K562 (cell line): ENCODE measurements at places on chromosomes 2 and 18. TPM values are rescaled to one million over a fixed set of nuclear protein-coding genes. Genes with fewer than 3 reads are reported as not detected.

The CD302 gene
- total RNA-seq = 0.07 and 0.11 TPM in 2 replicates

The SCN3A gene
- total RNA-seq = not detected in 2 replicates

GRCh38 chr2:56313500-56313921 is 129.7 kb downstream of the CCDC85A start:
- H3K27me3 ChIP-seq = no peaks in the 10 kb centered on the region
- H3K27ac ChIP-seq = no peak overlapping the region
- H3K4me1 ChIP-seq = no peaks in the 10 kb centered on the region
- no peak overlapping the region for H3K4me3 ChIP-seq

The SAG gene
- 0.64 TPM in 1 of 2 replicates, not detected in the other for total RNA-seq

The LHCGR gene
- not detected in 2 replicates for total RNA-seq

GRCh38 chr2:204019572-204020501 is 83.3 kb downstream of the ICOS start:
- DNase-seq = no peak
- H3K27ac ChIP-seq = no peak overlapping the region
- H3K4me1 ChIP-seq = no peaks in the 10 kb centered on the region

GRCh38 chr2:46216213-46216612 is 81.0 kb upstream of the EPAS1 start:
- no peak for DNase-seq
- no peaks in the 10 kb centered on the region for H3K4me1 ChIP-seq
- H3K4me3 ChIP-seq = no peak overlapping the region
- H3K27me3 ChIP-seq = no peaks in the 10 kb centered on the region; the same call in 2 of the 3 replicates

- no peaks in the 10 kb centered on the region for H3K27me3 ChIP-seq
- no peak overlapping the region for H3K4me3 ChIP-seq
- no peak overlapping the region for H3K27ac ChIP-seq
- no peaks in the 10 kb centered on the region for H3K36me3 ChIP-seq
- DNase-seq = no peak
Measured at GRCh38 chr2:190720691-190721090, 71.8 kb downstream of the NAB1 start.

DNA sequence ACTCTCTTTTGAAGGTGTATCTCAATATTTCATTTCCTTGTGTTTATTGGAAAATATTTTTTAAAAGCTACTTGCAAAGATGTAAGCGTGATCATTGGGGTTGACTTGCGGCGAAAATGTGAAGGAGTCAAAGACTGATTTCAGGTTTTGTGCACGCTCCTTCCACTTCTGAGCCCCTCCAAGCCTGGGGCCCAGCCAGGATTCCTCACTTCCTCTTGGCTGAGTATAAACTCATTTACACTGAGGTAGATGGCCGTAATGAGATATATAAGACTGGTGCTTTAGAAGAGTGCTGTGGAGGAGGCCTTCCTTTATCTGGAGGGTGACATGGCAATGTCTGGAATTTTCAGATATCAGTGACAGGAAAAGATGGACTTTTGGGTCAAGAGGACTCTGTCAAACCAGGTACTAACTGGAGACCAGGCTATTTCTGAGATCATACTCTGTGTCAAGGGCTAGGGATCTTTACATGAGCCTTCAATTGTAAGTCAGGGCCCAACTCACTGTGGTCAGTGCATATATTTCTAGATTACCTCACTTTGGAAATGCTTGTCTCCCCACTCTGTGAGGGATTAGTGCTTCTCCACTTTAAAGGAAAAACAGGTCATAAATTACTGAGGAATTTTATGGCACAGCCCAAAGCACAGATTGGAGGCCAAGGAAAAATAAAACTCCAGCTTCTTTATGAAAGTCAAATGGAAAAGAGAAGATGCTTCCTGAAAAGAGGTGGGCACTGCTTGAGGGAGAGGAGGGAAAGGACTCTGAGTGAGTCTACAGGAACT is 22.8 kb downstream of the PRKCE start:
- no peaks in the 10 kb centered on the region for H3K36me3 ChIP-seq
- H3K27me3 ChIP-seq = peaks cover 11% of the 10 kb centered on the region; the same call in 1 of the 3 replicates
- H3K27ac ChIP-seq = no peak overlapping the region

The HOXD3 gene
- not detected in 2 replicates for total RNA-seq

GRCh38 chr2:75466708-75467311 is 93.9 kb downstream of the EVA1A start:
- peak; percentile 68 for DNase-seq
- H3K27ac ChIP-seq = no peak overlapping the region
- no peaks in the 10 kb centered on the region for H3K27me3 ChIP-seq
- no peaks in the 10 kb centered on the region for H3K4me1 ChIP-seq
- no peaks in the 10 kb centered on the region for H3K36me3 ChIP-seq

The AQP4 gene
- total RNA-seq = 0.18 and 0.31 TPM in 2 replicates

- no peaks in the 10 kb centered on the region for H3K36me3 ChIP-seq
- peak overlapping the region; percentile 46 for H3K4me3 ChIP-seq
- no peak overlapping the region for H3K27ac ChIP-seq
- no peak for DNase-seq
Measured at GRCh38 chr2:236166796-236167296, 1.3 kb downstream of the GBX2 start.

The SDC1 gene
- 2.7 TPM in 2 replicates for total RNA-seq

The GPR148 gene
- total RNA-seq = not detected in 2 replicates

DNA sequence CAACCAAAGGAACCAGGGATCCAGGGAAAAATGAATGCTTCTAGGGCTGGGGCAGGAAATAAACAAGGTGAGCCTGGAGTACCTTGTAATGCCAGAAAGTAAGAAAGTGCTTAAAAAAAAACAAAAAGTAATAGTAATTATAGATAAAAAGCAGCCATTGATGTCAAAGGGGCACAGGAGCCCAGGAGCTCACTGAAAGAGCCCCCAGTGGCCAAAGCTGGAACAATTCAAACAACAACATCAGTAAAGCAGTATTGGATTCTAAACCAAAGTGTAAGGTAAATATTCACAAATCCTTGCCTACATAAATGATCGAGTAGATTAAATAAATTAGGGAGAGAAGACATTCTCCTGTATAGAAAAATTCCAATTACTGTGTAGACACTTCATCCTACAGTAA is 114.3 kb upstream of the ARL4C start:
- no peaks in the 10 kb centered on the region; the same call in 2 of the 3 replicates for H3K27me3 ChIP-seq
- DNase-seq = no peak
- H3K27ac ChIP-seq = no peak overlapping the region
- H3K4me3 ChIP-seq = no peak overlapping the region
- no peaks in the 10 kb centered on the region for H3K36me3 ChIP-seq

- H3K27ac ChIP-seq = no peak overlapping the region
- H3K4me1 ChIP-seq = no peaks in the 10 kb centered on the region
- no peaks in the 10 kb centered on the region for H3K36me3 ChIP-seq
- no peak overlapping the region for H3K4me3 ChIP-seq
Measured at GRCh38 chr2:77294474-77294873, 227.7 kb downstream of the LRRTM4 start.

The IL1F10 gene
- not detected in 2 replicates for total RNA-seq

- H3K4me3 ChIP-seq = no peak overlapping the region
- no peak overlapping the region for H3K27ac ChIP-seq
- DNase-seq = no peak
- peaks cover 6% of the 10 kb centered on the region for H3K27me3 ChIP-seq
Measured at GRCh38 chr18:23716966-23717365, 27.7 kb downstream of the LAMA3 start.

GRCh38 chr2:83233326-83233725 is 1225.8 kb downstream of the SUCLG1 start:
- H3K4me3 ChIP-seq = no peak overlapping the region
- no peaks in the 10 kb centered on the region for H3K27me3 ChIP-seq
- no peak overlapping the region for H3K27ac ChIP-seq
- DNase-seq = no peak
- no peaks in the 10 kb centered on the region for H3K36me3 ChIP-seq
- H3K4me1 ChIP-seq = no peaks in the 10 kb centered on the region

- no peaks in the 10 kb centered on the region for H3K36me3 ChIP-seq
- H3K27me3 ChIP-seq = no peaks in the 10 kb centered on the region
- H3K27ac ChIP-seq = no peak overlapping the region
- H3K4me3 ChIP-seq = no peak overlapping the region
- DNase-seq = no peak
Measured at GRCh38 chr2:184765112-184765895, 167.0 kb downstream of the ZNF804A start.

The CFAP65 gene
- total RNA-seq = not detected in 2 replicates

The LIMS3 gene
- 0.74 and 1.8 TPM in 2 replicates for total RNA-seq

The CFC1 gene
- total RNA-seq = not detected in 2 replicates

The OTOS gene
- total RNA-seq = not detected in 2 replicates

DNA sequence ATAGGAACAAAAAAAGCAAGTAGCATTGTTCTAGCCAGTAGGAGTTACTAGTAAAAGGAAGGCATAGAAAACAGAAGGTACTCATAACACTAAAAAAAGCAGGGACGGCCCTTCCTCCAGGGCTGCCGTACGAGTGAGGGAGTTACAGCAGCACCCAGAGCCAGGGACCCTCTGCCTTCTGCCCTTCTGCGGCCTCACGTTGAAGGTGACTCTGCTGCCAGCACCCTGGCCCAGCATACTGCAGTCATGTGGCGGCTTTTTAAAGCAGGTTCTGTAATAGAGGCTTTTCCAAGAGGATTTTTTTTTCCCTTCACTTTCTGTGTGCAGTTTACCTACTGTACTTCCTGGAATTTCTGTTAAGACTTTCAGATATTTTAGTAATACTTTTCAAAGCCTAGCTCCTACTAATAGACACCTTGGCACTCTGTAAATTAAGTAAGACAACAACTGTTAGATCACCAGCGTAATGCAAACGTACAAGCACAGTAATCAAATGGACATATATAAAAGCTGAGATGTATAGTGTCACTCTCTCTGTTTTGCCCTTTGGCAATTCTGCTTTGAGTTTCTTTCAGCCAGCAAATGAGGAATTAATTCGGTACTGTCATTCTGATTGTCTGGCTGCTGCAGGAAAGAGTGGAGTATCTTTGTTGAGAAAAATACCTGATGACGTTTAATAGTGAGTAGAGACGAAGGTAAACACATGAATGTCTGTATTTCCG is 161.5 kb downstream of the PTGR3 start:
- H3K27ac ChIP-seq = no peak overlapping the region
- H3K36me3 ChIP-seq = no peaks in the 10 kb centered on the region
- H3K27me3 ChIP-seq = no peaks in the 10 kb centered on the region
- no peak overlapping the region for H3K4me3 ChIP-seq
- no peak for DNase-seq

DNA sequence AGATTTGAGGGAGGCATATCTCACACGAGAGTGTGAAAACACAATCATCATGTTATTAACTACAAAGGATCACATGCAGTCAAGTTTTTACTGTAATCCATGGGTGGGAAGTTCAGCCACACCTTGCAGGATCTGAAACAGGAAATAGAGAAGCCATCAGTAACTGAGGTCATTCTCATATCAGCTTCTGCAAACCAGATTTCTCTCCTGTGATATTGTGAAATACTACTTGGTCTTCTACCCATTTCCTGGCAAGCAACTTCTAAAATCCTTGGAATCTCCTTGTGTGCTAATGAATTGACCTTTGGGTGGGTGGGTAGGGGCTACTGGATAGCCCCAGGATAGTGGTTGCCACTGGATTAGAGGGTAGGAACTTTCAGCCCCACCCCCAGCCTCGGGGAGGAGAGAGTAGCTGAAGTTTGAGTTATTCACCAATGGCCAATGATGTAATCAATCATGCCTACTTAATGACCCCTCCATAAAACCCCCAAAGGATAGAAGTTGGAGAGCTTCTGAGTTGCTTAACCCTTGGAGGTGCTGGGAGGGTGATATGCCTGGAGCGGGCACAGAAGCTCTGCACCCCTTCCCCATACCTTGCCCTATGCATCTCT is 25.6 kb upstream of the TGIF1 start:
- no peaks in the 10 kb centered on the region for H3K36me3 ChIP-seq
- no peak for DNase-seq
- peaks cover 7% of the 10 kb centered on the region; the same call in 2 of the 3 replicates for H3K4me1 ChIP-seq

The NTSR2 gene
- total RNA-seq = not detected in 2 replicates

GRCh38 chr2:2188941-2189340 is 142.1 kb downstream of the MYT1L start:
- H3K4me1 ChIP-seq = no peaks in the 10 kb centered on the region
- H3K4me3 ChIP-seq = no peak overlapping the region
- H3K27me3 ChIP-seq = peaks cover 12% of the 10 kb centered on the region
- no peak for DNase-seq

GRCh38 chr2:176484838-176485237 is 215.6 kb downstream of the MTX2 start:
- DNase-seq = no peak
- no peak overlapping the region for H3K4me3 ChIP-seq
- H3K4me1 ChIP-seq = no peaks in the 10 kb centered on the region

DNA sequence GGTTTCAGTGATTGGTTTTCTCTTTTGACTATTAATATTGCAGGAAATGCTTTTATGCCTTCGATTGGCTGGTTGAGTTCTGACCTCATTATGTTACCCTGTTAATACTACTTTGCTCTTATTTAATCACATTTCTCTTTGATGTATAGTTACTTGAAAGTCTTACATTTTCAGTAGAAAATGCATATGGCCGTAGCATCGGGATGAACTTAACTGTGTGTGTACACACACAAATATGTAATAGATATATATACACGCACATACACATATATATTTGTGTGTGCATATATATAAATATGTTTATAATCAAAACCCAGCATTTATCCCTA is 1.6 kb downstream of the EPC2 start:
- peak overlapping the region; percentile 57; the same call in 2 of the 3 replicates for H3K27ac ChIP-seq
- DNase-seq = no peak
- peak overlapping the region; percentile 82 for H3K4me3 ChIP-seq
- H3K27me3 ChIP-seq = no peaks in the 10 kb centered on the region; the same call in 2 of the 3 replicates

The FBXO48 gene
- total RNA-seq = 0.64 and 0.65 TPM in 2 replicates

- H3K4me3 ChIP-seq = peak overlapping the region; percentile 68
- peak overlapping the region; percentile 89 for H3K27ac ChIP-seq
- H3K4me1 ChIP-seq = peaks cover 19% of the 10 kb centered on the region
Measured at GRCh38 chr2:64018701-64019082, 536 bp downstream of the VPS54 start.

DNA sequence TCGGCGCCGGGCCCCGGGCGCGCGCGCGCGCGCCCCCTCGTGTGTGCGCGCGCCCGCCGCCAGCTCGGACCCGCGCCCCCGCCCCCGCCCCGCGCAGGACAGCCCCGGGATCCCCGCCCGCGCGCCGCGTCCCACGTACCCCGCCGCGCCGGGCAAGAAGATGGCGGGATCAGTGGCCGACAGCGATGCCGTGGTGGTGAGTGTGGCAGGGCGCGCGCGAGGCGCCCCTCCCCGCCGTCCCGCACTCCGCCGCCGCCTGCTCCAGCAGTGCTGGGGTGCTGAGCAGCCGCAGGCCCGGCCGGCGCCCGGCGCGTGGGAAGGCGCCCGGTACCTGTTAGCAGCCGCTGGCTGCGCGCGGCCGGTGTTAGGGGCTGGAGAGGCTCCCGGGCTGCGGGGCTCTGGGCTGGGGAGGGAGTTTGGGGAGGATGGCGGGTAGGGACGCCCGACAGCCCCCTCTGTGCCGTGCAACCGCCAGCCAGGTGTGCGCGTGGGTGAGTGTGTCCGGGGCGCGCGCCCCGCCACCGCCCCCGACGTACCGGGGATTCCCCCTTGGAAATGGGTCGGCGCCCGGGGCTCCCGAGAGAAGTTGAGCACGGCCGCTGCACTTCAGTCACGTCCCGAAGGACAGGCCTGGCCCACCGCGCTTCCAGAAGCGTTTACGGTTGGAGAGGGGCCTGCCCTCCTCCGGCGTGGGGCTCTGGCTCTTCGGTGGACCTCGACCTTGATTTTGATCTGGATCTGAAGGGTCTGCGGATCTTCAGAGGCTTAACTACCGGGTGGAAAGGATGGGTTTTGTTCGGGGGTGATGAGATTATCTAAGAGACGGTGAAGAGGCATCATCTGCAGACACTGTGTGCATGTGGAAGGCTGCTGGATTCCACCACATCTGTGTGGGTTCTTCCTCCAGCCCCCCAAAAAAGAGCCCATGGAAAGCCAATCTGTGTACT is 697 bp downstream of the LGALSL start:
- peak overlapping the region; percentile 42 for H3K4me3 ChIP-seq
- no peak overlapping the region for H3K27ac ChIP-seq
- H3K4me1 ChIP-seq = peaks cover 14% of the 10 kb centered on the region
- no peaks in the 10 kb centered on the region for H3K36me3 ChIP-seq

GRCh38 chr18:11051462-11051861 is 97.9 kb downstream of the PIEZO2 start:
- H3K36me3 ChIP-seq = no peaks in the 10 kb centered on the region
- no peaks in the 10 kb centered on the region for H3K27me3 ChIP-seq
- no peak overlapping the region for H3K27ac ChIP-seq
- H3K4me3 ChIP-seq = no peak overlapping the region
- no peaks in the 10 kb centered on the region for H3K4me1 ChIP-seq
